HCT116 (cell line): ENCODE measurements at places on chromosomes 11 and 22. TPM values are rescaled to one million over a fixed set of nuclear protein-coding genes. Genes with fewer than 3 reads are reported as not detected.
A peak's percentile ranks its signal among the peaks of the same experiment; 100 is the strongest.

Gene KRTAP5-8
- total RNA-seq, result not detected

Gene PIWIL4
- 0.34 TPM for total RNA-seq

Gene RIMBP3B
- 0.25 TPM for total RNA-seq

Gene NAALAD2
- not detected for total RNA-seq

Gene TANGO2
- 17.0 TPM for total RNA-seq

GRCh38 chr22:30204742-30205111 is 41.8 kb downstream of the LIF start:
- DNase-seq, result no peak

GRCh38 chr22:46043816-46044620 is 67.1 kb upstream of the WNT7B start:
- DNase-seq, result no peak

GRCh38 chr11:72321381-72321996 is 77.5 kb upstream of the PHOX2A start:
- no peak for DNase-seq

GRCh38 chr22:47659467-47660223 is 897.2 kb downstream of the TBC1D22A start:
- no peak for DNase-seq

DNA sequence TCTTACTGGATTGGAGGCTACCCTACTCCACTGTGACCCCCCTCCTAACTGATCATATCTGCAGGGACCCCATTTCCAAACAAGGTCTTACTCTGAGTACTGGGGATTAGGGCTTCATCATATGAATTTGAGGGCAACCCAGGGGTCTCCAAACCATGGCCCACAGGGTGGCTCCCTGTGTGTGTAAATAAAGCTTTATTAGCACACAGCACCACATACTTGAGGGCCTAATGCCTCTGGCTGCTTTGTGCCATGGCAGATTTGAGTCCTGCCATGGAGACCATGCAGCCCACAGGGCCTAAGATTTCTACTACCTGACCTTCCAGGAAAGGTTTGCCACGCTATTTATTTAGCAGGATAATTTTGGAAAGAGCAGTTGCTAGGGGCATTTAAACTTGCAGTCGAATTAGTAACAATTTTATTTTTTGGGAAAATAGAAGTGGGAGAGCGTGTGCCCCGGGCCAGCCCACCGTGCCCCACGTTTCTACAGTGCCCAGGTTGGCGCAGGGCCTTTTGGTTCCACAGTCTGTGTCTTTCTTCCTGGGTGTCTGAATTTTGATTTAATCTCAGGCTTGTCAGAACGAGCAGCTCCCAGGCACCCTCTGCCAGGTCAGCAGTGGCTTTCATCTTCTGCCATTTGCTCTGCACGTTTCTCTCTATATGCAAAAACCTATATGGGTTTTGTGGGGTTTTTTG is 92.3 kb downstream of the KCNQ1 start:
- DNase-seq, result no peak

GRCh38 chr11:35235936-35236666 is 97.1 kb downstream of the CD44 start:
- DNase-seq, result peak; percentile 61
